ENCODE measurements at places on chromosomes 1 and 21. TPM values are rescaled to one million over a fixed set of nuclear protein-coding genes. Genes with fewer than 3 reads are reported as not detected.

LCE1A gene
- not detected for total RNA-seq

CACNA1E gene
- 0.60 TPM for total RNA-seq

DENND1B gene
- total RNA-seq: 27.9 TPM

- H3K4me3 ChIP-seq: no peak overlapping the region
- H3K36me3 ChIP-seq: no peaks in the 10 kb centered on the region
- H3K27ac ChIP-seq: no peak overlapping the region
- no peaks in the 10 kb centered on the region for H3K4me1 ChIP-seq
- DNase-seq: no peak
- peaks cover 7% of the 10 kb centered on the region for H3K27me3 ChIP-seq
Observed at GRCh38 chr21:25408666-25409065, 198.6 kb downstream of the MRPL39 start.

- no peaks in the 10 kb centered on the region for H3K36me3 ChIP-seq
- peaks cover 2% of the 10 kb centered on the region for H3K27me3 ChIP-seq
- H3K27ac ChIP-seq: no peak overlapping the region
- DNase-seq: no peak
- peaks cover 14% of the 10 kb centered on the region for H3K4me1 ChIP-seq
- no peak overlapping the region for H3K4me3 ChIP-seq
Observed at GRCh38 chr1:115179397-115180079, 90.2 kb upstream of the TSPAN2 start.

GRCh38 chr1:228093050-228093906 is 9.8 kb downstream of the C1orf35 start:
- no peak for DNase-seq
- H3K27ac ChIP-seq: no peak overlapping the region
- H3K4me3 ChIP-seq: no peak overlapping the region
- peaks cover 36% of the 10 kb centered on the region for H3K36me3 ChIP-seq
- H3K4me1 ChIP-seq: peaks cover 15% of the 10 kb centered on the region

- H3K4me1 ChIP-seq: peaks cover 13% of the 10 kb centered on the region
Observed at GRCh38 chr1:22798083-22798482, 87.4 kb downstream of the EPHB2 start.

GRCh38 chr1:29655945-29656850 is 419.9 kb downstream of the PTPRU start:
- H3K4me3 ChIP-seq: no peak overlapping the region
- H3K27me3 ChIP-seq: peaks cover 7% of the 10 kb centered on the region
- H3K27ac ChIP-seq: no peak overlapping the region

- H3K36me3 ChIP-seq: no peaks in the 10 kb centered on the region
- H3K27me3 ChIP-seq: no peaks in the 10 kb centered on the region
- no peak overlapping the region for H3K27ac ChIP-seq
- no peak for DNase-seq
Observed at GRCh38 chr1:160619742-160620277, 27.0 kb downstream of the SLAMF1 start.
